Activated naive CD8-positive, alpha-beta T cell treated with anti-CD3 and anti-CD28 coated beads, Interleukin-2, amount 50 U/mL, for 24 hours (primary cell): ENCODE measurements at places on chromosomes 3 and 15.

DNA sequence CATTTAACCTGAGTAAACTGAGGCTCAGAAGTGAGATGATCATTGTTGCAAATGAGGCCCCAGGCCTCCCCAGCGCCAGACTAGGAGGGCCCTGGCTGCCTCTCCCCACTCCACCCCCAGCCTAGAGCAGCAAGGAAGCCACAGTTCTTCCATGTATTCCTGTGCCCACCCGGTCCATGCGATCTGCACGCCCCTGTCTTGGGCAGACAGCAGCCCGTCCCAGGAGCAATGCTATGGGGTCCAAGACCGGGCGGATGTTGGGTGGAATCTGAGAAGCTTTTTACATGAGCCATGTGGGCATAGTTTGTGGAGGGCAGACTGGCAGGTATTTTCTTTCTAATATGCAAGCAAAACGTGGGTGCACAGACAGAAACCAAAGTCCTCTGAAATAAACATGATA, 15.1 kb downstream of the SH2D7 start:
- no peaks in the 10 kb centered on the region for H3K27me3 ChIP-seq
- H3K4me3 ChIP-seq = no peak overlapping the region
- H3K27ac ChIP-seq = no peak overlapping the region
- DNase-seq = no peak

GRCh38 chr3:112136959-112137693, 4.1 kb upstream of the GCSAM start:
- H3K27ac ChIP-seq = no peak overlapping the region
- H3K4me1 ChIP-seq = peaks cover 60% of the 10 kb centered on the region
- H3K27me3 ChIP-seq = no peaks in the 10 kb centered on the region
- DNase-seq = peak; percentile 43
- no peak overlapping the region for H3K4me3 ChIP-seq

DNA sequence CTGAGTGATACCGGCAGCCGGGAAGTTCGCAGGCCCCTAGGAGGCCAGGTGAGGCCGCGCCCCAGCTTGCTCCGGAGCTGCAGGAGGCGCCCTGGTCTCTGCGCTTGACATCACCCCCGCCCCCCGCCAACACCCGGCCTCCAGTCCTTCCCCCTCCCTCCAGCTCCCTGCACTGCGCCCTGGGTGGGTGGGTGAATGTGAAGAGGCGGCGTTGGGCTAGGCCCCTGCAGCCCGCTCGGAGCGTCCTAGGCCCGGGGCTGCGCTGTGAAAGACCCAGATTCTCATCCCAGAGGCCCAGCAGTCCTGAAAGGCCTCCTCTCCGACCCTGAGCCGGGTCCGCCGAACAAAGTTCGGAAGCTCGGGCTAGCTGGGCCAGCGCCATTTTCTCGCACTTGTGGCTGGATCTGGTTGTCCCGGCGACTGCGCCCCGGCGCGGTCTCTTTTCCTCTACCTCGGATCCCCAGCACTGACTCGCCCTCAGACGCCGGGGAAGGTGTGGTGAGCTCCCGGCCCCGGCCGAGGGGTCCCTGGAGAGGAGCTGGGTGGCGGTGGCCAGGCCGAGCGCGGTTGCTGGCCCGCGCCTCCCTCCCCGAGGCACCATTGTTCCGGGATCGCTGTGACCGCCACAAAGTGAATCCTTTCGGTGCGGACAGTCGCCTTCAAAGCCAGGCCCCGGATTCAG, 12.9 kb downstream of the ZIC4 start:
- peaks cover 83% of the 10 kb centered on the region for H3K27me3 ChIP-seq
- H3K4me1 ChIP-seq = peaks cover 2% of the 10 kb centered on the region
- H3K27ac ChIP-seq = no peak overlapping the region

GRCh38 chr3:139934613-139935015, 371 bp upstream of the CLSTN2 start:
- H3K4me1 ChIP-seq = peaks cover 5% of the 10 kb centered on the region
- peaks cover 52% of the 10 kb centered on the region for H3K27me3 ChIP-seq
- DNase-seq = no peak
- H3K27ac ChIP-seq = no peak overlapping the region
- no peaks in the 10 kb centered on the region for H3K36me3 ChIP-seq

DNA sequence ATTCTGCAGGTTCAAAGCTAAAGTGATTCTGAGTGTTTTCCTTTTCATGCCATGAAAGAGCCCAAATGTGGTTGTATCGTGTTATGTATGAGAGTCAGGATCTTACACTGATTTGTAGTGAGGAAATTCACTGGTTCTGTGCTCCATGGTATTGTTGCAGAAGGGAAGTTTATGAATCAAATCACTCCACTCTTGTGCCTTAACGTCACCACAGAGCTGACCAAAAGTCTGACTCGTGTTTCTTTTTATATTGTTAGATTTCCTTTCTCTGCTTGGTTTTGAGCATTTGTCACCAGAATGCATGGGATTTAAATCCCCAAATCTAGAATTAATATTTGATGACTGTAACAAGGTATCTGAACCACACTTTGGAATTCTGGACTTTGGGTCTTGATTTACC, 29.1 kb upstream of the SLC30A4 start:
- peaks cover 12% of the 10 kb centered on the region for H3K27me3 ChIP-seq
- no peaks in the 10 kb centered on the region for H3K4me1 ChIP-seq
- H3K4me3 ChIP-seq = no peak overlapping the region

DNA sequence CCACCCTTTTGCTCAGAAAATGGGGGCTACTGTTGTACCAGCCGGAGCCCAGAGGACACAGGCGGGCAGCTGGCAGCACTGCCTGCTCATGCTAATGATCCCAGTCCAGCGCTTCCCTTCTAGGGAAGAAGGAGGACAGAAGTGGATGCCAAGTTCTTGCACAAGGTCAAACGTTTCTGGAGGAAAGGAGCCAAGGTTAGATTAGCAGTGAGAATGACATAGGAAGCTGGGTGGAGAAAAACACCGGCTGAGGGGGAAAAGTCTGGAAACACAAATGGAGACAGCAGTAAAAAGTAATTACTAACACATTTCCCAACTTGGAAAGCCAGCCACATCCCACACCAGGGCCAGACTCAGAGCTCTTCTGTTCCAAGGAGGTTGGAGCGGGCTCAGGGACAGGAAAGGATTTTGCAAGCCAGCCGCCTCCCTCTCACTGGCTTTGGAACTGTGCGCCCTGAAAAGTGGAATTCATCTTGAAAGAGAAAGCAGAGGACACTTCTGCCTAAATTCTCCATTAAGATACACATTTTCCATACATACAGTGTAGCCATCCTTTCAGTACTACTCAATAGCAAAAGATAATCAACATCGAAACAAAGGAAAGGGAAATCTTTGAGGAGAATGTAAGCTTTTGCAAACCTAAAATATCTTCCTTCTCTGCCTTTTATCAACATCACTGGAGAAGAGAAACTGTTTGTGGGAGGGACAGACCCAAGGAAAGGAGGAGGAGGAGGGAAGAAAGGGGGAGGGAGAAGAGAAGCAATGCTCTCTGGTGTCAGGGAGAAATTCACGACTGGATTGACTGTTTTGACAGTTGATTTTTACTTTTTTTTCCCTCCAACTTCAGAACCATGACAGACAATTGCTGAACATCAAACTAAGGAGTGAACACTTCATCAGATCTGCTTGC, 133.6 kb downstream of the CD47 start:
- no peak overlapping the region for H3K4me3 ChIP-seq
- DNase-seq = no peak
- H3K4me1 ChIP-seq = peaks cover 29% of the 10 kb centered on the region
- peaks cover 2% of the 10 kb centered on the region for H3K27me3 ChIP-seq
- no peak overlapping the region for H3K27ac ChIP-seq

DNA sequence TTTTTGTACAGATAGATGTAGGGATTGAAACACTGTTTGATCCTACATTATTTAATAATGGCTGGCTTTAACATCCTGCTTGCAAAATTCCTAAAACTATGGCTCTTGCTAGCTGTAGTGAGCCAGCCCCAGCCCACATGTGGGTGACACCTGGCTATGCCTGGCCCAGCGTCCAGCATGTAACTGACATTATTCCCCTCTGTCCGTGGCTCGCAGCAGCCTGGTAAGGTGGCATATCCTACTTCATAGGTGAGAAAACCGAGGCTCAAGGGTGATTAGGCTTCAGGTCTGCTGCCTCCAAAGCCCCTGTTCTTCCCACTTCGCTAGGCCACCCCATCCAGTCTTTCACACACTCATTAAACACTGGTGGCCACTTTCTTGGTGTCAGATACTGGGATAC, 1.6 kb downstream of the CALML4 start:
- H3K27ac ChIP-seq = no peak overlapping the region
- DNase-seq = no peak
- peaks cover under 1% of the 10 kb centered on the region for H3K4me1 ChIP-seq
- no peaks in the 10 kb centered on the region for H3K27me3 ChIP-seq
- peaks cover 2% of the 10 kb centered on the region for H3K36me3 ChIP-seq
- H3K4me3 ChIP-seq = no peak overlapping the region
